ENCODE measurements at places on chromosomes 5 and 9.

GRCh38 chr9:99239341-99240060 lies 17.4 kb downstream of the SEC61B start:
- peak; percentile 73 for DNase-seq

DNA sequence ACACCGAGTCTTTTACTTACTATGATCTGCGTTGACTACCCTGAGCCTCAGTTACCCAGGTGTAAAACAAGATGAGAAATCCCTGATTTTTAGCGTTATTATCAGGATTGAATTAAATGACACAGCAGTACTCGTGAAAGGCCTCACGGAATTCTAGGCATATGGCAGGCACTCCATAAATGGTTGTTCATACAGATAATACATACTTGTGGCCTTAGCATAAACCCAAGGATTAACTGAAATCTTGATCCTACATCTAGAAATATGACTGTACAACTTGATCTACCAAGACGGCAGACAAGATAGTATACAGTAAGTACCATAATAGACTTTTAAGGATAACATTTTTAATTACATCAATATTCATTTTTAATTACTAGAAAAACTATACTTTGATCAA lies 409.8 kb downstream of the BNC2 start:
- DNase-seq, result no peak

DNA sequence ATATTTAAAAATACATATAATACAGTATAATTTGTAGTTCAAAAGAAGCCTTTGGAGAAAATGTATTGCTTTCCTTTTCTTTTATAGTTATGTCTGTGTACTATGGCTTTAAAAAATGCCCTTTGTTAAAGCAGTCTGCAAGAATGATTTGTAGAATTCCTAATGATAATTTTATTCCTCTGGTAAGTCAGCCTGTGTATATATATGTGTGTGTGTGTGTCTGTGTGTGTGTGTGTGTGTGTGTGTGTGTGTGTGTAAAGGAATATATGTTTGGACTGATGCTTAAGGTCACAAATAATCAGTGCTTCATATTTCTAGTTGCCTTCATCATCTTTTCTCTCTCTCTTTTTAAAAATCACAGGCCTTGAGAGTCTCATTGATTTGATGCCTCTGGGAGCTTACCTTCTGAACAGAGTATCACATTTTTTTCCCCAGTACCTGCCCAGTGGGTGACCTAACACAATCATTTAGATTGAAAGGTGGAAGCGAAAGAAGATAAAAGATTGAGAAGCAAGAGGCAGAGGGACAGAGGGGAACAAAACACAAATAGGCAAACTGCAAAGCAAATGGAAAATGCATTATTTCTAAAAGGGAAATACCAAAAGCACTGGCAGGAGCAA lies 709.2 kb upstream of the DMAC1 start:
- DNase-seq, result no peak

DNA sequence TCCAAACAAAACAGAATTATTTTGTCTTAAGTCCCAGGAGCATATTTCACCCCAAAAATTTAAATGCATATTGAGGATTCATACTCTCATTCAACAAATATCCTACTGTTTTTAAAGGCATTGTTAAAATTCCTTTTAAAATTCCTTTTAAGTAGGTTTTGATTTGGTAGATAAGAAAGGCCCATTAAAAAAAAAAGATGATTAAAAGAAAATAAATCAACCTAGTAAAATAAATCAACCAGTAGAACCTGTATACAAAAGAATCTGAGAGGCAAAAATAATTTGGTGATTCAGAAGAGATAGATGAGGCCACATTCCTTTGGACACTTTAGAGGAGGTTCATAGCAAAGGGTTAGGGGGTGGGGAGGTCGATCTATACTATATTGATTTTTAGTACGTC lies 585.3 kb upstream of the TLE4 start:
- DNase-seq, result no peak

DNA sequence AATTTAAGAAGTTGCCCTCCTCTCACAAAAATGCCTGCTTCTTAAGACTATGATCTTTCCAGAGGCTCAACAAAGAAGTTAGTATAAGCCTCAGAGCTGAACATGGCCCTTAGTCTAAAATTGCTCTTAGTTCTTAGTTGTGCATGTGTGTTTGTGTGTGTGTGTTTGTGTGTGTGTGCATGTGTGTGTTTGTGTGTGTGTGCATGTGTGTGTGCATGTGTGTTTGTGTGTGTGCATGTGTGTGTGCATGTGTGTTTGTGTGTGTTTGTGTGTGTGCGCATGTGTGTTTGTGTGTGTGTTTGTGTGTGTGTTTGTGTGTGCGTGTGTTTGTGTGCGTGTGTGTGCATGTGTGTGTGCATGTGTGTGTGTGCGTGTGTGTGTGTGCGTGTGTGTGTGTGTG lies 15.8 kb downstream of the IL31RA start:
- no peak for DNase-seq

- DNase-seq, result no peak
These were observed 1428.6 kb downstream of the MAT2B start for GRCh38 chr5:164934039-164934438.

- peak; percentile 26 for DNase-seq
These were observed 28.7 kb downstream of the CDKN2A start for GRCh38 chr9:21965401-21965951.

GRCh38 chr9:123861086-123861755 lies 68.7 kb downstream of the DENND1A start:
- DNase-seq, result no peak

DNA sequence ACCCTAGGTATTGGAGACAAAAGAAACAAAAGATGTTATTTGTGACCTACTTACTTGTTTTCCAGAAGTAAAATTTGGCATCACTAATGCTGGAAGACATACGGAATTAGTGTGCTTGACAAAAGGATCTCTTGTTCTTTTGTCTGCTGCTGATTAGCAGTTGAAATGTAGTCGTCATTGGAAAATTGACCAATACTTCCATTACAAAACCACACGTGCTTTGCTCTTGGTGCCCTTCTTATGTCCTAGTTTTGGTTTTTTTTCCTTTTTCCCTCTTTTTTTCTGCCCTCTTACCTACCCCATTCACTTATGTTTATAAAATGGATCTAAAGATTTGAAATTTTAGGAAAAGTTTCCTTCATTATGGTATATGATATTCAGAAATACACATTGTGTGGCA lies 197.4 kb downstream of the FER start:
- DNase-seq, result peak; percentile 28

All from muscle of back (tissue), 13 donors.